CD4-positive, alpha-beta T cell (primary cell): ENCODE measurements at places on chromosomes 7 and 10. TPM values are rescaled to one million over a fixed set of nuclear protein-coding genes. Genes with fewer than 3 reads are reported as not detected.
A peak's percentile ranks its signal among the peaks of the same experiment; 100 is the strongest.

DNA sequence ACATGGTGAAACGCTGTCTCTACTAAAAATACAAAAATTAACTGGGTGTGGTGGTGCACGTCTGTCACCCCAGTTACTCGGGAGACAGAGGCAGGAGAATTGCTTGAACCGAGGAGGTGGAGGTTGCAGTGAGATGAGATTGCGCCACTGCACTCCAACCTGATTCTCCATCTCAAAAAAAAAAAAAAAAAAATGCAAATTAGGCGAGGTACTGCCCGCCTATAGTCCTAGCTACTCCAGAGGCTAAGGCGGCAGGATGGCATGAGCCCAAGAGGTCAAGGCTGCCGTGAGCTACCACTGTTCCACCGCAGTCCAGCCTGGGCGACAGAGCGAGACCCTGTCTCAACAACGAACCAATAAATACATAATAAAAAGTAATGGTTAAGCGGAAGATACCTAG lies 1.1 kb upstream of the EIF4H start:
- no peak overlapping the region for H3K27ac ChIP-seq
- H3K4me3 ChIP-seq = peak overlapping the region; percentile 85
- H3K4me1 ChIP-seq = peaks cover 37% of the 10 kb centered on the region
- peaks cover 19% of the 10 kb centered on the region for H3K36me3 ChIP-seq
- no peak for DNase-seq
- H3K27me3 ChIP-seq = no peaks in the 10 kb centered on the region

The HOXA10 gene
- total RNA-seq = not detected

GRCh38 chr10:7523656-7524055 lies 112.8 kb upstream of the SFMBT2 start:
- no peaks in the 10 kb centered on the region for H3K36me3 ChIP-seq
- no peak overlapping the region for H3K4me3 ChIP-seq
- no peaks in the 10 kb centered on the region for H3K27me3 ChIP-seq
- no peak overlapping the region for H3K27ac ChIP-seq

- H3K27ac ChIP-seq = peak overlapping the region; percentile 97
- H3K36me3 ChIP-seq = no peaks in the 10 kb centered on the region
- peaks cover 14% of the 10 kb centered on the region for H3K4me1 ChIP-seq
- no peaks in the 10 kb centered on the region for H3K27me3 ChIP-seq
These were observed 67.8 kb downstream of the CREM start for GRCh38 chr10:35194471-35194870.

GRCh38 chr7:119647286-119647685 lies 625.7 kb upstream of the KCND2 start:
- no peaks in the 10 kb centered on the region for H3K36me3 ChIP-seq
- no peaks in the 10 kb centered on the region for H3K27me3 ChIP-seq
- H3K4me3 ChIP-seq = no peak overlapping the region
- DNase-seq = no peak

GRCh38 chr7:70761711-70762328 lies 370.1 kb upstream of the GALNT17 start:
- H3K4me1 ChIP-seq = peaks cover 21% of the 10 kb centered on the region
- H3K27me3 ChIP-seq = no peaks in the 10 kb centered on the region
- no peak for DNase-seq
- peak overlapping the region; percentile 68 for H3K27ac ChIP-seq
- H3K36me3 ChIP-seq = peaks cover 3% of the 10 kb centered on the region

The RBM20 gene
- total RNA-seq = 1.1 TPM

DNA sequence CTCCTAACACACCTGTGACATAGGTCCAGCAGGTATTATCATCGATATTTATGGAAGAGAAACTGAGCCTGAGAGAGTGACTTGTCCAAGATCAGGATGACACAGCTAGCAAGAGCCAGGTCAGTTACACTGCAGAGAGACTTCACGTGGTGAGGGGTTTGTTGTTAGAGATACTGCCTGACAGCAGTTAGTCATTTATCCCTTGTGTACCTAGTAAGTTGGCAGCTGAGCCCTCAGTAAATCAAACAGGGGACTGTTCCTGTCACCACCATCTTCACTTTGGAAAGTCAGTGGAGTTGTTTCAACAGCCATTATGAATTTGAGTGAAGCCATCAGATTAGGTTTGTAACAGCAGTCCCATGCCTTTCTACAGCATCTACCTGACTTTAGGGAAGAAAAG lies 87.5 kb upstream of the GATA3 start:
- H3K27me3 ChIP-seq = no peaks in the 10 kb centered on the region
- no peak overlapping the region for H3K4me3 ChIP-seq
- H3K27ac ChIP-seq = no peak overlapping the region
- DNase-seq = no peak
- no peaks in the 10 kb centered on the region for H3K4me1 ChIP-seq
- peaks cover 13% of the 10 kb centered on the region for H3K36me3 ChIP-seq

DNA sequence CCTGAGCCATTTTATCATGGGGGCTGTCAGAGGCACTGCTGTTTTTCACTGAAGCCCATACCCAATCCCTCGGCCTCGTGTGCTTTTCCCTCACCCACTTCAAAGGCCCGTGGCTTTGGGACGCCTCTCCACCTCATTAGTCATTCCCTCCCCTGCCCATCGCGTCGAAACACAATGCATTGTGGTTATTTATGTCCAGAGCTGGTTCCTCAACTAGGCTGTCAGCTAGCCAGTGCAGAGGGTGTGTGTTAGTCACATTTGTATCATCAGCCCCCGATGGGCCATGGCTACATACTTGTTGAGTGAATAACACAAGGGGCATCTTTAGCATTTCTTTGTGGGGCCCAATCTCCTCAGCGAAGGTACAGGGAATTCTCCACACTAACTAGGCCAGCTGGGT lies 3.8 kb upstream of the CRCP start:
- no peak overlapping the region for H3K4me3 ChIP-seq
- DNase-seq = no peak
- no peak overlapping the region for H3K27ac ChIP-seq
- H3K27me3 ChIP-seq = no peaks in the 10 kb centered on the region
- H3K4me1 ChIP-seq = peaks cover 16% of the 10 kb centered on the region
- peaks cover 1% of the 10 kb centered on the region for H3K36me3 ChIP-seq

The NUDT13 gene
- total RNA-seq = 0.82 TPM

The GNAT3 gene
- not detected for total RNA-seq

GRCh38 chr10:62063795-62064472 lies 162.4 kb downstream of the ARID5B start:
- no peak overlapping the region for H3K4me3 ChIP-seq
- H3K27ac ChIP-seq = no peak overlapping the region
- DNase-seq = no peak
- no peaks in the 10 kb centered on the region for H3K27me3 ChIP-seq

The LOXL4 gene
- total RNA-seq = not detected

The TAS2R16 gene
- total RNA-seq = not detected

DNA sequence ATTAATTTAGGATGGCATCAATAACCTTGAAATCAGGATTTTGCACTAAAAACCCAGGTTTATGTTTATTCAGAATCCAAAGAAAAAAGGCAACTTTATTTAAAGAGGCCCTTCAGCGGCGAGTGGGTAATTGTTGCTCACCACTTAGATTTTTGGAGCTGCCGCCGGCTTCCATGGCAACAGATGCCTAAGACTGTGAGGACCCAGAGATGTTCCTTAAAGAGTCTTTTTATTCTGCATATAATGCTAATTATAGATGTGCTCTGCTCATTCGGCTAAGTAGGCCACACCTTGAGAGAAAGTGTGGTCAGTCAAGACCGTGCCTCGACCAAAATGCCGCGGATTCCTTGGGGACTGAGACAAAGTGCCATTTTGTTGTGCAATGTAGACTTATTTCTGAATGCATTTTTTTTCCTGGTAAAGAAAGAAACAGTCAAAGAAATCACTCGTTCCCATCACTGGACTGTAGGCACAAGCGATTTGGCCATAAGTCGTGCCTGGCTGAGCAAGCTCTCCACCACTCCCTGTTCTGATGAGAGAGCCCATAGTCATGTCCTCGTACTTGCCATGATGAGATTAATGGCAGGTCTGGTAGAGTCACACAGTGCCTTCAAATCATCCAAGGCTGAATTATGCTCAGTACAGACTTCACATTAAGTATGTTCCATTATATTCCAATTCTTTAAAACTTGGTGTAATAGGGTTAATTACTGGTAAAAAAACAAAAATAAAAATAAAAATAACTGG lies 21.4 kb upstream of the MGMT start:
- H3K27ac ChIP-seq = no peak overlapping the region
- no peaks in the 10 kb centered on the region for H3K36me3 ChIP-seq
- no peaks in the 10 kb centered on the region for H3K27me3 ChIP-seq
- H3K4me3 ChIP-seq = no peak overlapping the region

The AFAP1L2 gene
- 0.36 TPM for total RNA-seq

GRCh38 chr7:90424720-90425119 lies 21.5 kb downstream of the CLDN12 start:
- no peak for DNase-seq
- no peak overlapping the region for H3K4me3 ChIP-seq
- H3K36me3 ChIP-seq = no peaks in the 10 kb centered on the region
- H3K4me1 ChIP-seq = no peaks in the 10 kb centered on the region
- H3K27me3 ChIP-seq = no peaks in the 10 kb centered on the region

The JAKMIP3 gene
- total RNA-seq = 0.36 TPM

GRCh38 chr10:47296156-47296894 lies 3.7 kb upstream of the GDF10 start:
- peaks cover 16% of the 10 kb centered on the region for H3K4me1 ChIP-seq
- no peak for DNase-seq
- no peak overlapping the region for H3K27ac ChIP-seq
- no peaks in the 10 kb centered on the region for H3K36me3 ChIP-seq
- peaks cover 4% of the 10 kb centered on the region for H3K27me3 ChIP-seq

The FAM25G gene
- total RNA-seq = not detected

GRCh38 chr7:42217053-42217452 lies 20.0 kb downstream of the GLI3 start:
- H3K27ac ChIP-seq = no peak overlapping the region
- H3K4me3 ChIP-seq = no peak overlapping the region
- DNase-seq = no peak
- no peaks in the 10 kb centered on the region for H3K27me3 ChIP-seq
- no peaks in the 10 kb centered on the region for H3K4me1 ChIP-seq
- no peaks in the 10 kb centered on the region for H3K36me3 ChIP-seq

The ERVW-1 gene
- not detected for total RNA-seq

The SERPINE1 gene
- not detected for total RNA-seq

The IDI2 gene
- total RNA-seq = not detected

DNA sequence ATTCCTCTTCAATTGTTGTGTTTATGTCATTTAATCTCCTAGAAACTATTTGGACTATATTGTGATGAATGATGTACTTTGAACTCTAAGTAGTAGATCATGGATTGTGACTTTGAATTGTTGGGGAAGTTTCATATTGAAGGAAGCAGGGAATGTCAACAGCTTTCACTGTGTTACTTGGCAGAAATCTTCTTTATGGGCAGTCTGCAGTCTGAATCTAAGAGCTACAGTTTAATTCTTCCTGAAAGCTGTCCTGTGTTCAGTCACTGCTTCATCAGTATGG lies 91.6 kb downstream of the PPP1R9A start:
- H3K27ac ChIP-seq = no peak overlapping the region
- H3K36me3 ChIP-seq = no peaks in the 10 kb centered on the region
- H3K4me3 ChIP-seq = no peak overlapping the region
- H3K27me3 ChIP-seq = no peaks in the 10 kb centered on the region
- no peak for DNase-seq

GRCh38 chr7:69398986-69399385 lies 199.3 kb upstream of the AUTS2 start:
- H3K4me3 ChIP-seq = no peak overlapping the region
- DNase-seq = no peak
- no peaks in the 10 kb centered on the region for H3K4me1 ChIP-seq
- no peaks in the 10 kb centered on the region for H3K27me3 ChIP-seq
- H3K36me3 ChIP-seq = no peaks in the 10 kb centered on the region
